RCC 7860 (cell line): ENCODE measurements at places on chromosomes 5 and 9.

GRCh38 chr5:117337064-117337749 is 762.6 kb upstream of the SEMA6A start:
- no peak for DNase-seq

DNA sequence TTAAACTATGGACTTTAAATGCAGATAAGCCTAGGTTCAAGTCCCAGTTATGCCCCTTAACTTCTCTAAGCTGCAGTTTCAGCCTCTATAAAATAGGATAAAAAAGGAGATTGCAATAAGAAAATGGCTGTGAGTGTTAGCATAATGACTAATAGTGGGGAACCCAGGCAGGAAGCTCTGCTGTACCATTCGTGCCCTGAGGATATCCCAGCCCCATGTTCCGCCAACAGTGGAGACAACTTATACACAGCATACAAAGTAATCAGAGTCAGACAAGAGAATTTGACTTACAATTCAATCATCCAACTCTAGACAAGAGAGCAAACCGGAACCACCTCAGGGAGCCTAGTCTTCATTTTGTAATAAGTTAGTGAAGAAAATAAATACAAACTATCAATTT is 141.5 kb upstream of the FSTL4 start:
- DNase-seq, result no peak

GRCh38 chr9:130501639-130502038 is 56.9 kb downstream of the ASS1 start:
- no peak for DNase-seq

DNA sequence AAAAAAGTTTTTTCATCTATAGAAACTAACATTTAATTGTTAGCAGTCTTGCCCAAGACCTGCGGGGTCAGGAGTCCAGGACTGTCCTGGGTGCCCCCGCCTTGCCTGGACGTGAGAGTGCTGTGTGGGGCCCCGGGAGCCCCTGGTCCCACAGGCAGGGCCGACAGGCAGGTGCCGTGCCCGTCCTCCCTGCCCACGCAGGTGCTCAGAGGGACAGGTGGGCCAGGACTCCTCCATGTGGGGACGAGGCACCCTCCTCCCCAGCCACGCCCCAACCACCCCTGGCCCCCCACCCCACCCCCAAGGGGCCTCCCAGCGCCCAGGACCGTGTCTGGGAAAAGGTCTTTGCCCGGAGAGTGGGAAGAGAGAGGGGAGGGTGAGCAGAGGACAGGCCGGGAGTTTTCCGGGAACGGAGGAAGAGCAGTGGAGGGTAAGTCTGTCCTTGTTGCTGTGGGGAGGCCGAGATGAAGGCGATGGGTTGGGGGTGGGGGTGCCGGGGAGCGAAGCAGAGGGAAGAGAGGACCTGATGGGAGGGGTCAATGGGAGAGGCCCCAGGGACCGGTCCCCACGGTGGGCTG is 2.7 kb upstream of the LCN12 start:
- no peak for DNase-seq

DNA sequence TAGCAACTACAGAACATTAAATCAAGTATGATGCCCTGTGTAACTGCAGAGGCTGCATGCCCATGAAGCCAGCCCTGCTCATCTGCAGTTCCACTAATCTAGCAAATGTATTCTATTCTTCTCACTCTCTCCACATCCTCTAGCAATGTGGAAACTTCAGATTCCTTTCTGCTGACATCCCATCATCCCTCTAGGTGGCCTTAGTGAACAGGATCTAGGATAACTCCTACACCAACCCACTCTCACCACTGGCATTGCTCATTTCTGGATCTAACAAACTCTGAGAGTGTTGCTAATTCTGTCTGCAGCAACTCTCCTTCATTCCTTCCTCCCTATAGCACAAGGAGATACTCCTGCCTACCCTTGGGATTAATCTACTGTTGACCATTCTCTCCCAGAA is 80.8 kb downstream of the FAM81B start:
- no peak for DNase-seq

GRCh38 chr5:59169081-59169767 is 586.3 kb downstream of the RAB3C start:
- DNase-seq, result no peak

DNA sequence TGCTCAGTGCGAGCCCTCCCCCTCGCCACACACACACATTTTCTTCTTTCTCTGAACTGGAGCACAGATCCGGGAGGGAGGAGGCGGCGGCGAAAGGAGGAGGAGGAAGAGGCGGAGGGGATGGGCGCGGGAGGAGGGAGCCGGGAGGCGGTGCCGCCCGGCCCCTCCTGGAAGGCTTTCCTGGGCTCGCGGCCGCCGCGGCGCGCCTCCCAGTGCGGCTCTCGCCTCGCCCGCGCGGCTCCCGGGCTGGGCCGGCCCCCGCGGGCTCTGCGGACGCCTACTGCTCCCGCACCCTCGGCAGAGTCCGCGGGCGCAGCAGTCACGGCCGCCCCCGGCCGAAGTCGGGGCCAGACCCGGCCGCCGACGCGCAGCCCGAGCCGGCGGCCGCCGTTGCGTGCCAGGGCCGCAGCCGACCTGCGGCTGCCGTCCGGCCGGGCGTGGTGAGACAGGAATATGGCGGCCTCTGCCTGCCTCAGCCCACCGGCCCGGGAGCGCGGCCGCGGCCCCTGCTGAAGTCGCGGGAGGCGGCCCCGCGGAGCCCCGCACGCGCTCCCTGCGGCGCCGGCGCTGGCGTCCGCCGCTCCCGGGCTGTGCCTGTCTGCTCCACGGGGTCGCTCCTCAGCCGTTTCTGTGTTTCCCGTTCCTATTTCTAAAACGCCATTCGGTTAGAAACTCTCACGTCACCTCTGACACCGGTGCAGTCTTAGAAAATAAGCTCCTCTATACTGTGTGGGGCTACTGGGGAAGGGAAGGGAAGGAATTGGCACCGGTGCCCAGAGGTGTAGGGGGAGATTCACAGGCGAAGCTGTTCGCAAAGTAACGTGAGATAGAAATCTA is 500 bp upstream of the GNAQ start:
- DNase-seq, result peak; percentile 91

DNA sequence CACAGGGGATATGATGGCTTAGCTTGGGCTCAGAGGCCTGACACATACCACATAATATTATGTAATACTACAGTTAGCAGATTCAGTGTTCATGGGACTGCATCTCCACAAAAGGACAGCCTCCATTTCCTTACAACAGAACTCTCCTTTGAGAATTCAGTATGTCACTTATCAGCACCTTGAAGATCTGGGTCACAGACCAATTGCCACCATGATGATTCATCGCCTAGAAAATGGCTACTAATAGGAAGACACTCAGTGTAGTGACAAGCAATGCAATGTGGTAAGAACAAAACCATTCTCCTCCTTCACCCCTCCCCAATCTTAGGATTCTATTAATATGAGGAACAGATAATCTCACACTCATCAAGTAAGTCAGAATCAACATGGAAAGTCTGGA is 38.7 kb upstream of the PRLR start:
- DNase-seq, result no peak

DNA sequence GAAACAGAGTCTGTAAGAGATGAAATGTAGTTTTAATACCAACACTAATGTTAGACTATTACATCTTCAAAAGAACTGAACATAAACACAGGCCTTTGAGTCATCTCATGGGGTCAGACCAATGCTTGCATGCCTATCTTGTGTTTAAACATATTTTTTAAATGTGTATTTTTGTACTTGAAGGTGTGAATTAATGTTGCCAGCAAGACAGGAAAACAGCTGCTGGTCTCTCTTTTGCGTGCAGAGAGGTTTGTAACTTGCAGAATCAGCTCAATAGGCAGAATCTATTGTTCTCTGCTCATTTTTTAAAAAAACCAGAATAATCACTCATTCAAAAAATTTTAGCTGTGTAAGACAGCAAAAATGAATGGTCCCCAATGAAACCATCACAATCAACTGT is 180.2 kb downstream of the ALDH1A1 start:
- no peak for DNase-seq

GRCh38 chr9:23306731-23307130 is 519.3 kb downstream of the ELAVL2 start:
- DNase-seq, result no peak

DNA sequence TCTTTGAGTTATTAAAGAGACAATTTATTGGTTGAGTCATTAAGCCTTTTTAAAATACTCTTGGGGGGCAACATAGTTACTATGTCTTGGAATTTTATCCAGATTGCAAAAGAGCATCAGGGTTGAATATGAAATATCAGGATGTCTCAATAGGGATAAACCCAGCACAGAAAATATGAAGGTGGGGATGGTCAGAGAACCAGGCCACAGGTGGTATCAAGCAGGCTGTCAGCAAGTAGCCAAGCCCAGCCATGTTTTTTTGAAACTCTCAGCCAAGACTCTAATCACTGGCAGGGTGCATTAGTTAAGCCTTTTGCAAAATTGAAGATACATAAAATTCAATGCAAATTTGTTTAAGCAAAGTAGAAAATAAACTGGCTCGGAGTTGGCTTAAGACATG is 468.9 kb downstream of the DTWD2 start:
- DNase-seq, result no peak

- DNase-seq, result no peak
Observed at GRCh38 chr5:161094411-161094810, 242.4 kb upstream of the ATP10B start.

- DNase-seq, result no peak
Observed at GRCh38 chr5:103703617-103704016, 141.0 kb upstream of the NUDT12 start.

- no peak for DNase-seq
Observed at GRCh38 chr5:8720506-8720905, 825.4 kb downstream of the SEMA5A start.

GRCh38 chr9:128006332-128006996 is 25.7 kb upstream of the EEIG1 start:
- DNase-seq, result no peak

- no peak for DNase-seq
Observed at GRCh38 chr9:91161465-91162300, 200.0 kb downstream of the AUH start.

GRCh38 chr9:92180002-92180400 is 64.8 kb upstream of the SPTLC1 start:
- DNase-seq, result no peak

DNA sequence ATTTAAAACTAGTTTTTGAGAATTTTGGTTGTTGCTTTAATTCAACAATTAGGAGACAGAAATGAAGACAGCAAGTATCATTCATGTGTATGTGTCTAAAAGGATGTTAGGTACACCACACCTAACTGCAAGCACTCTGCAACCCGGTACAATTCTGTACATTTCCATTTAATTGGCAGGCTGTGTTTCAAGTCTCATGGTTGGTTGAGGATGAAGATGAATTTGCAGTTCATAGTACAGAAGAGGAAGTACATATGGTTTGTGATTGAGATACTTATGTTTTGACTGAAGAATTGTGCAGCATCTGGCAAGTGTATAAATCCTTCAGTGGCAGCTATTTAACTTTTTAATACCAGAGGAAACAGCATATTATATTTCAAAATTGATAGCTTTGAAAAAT is 628.7 kb upstream of the ZNF608 start:
- DNase-seq, result no peak

DNA sequence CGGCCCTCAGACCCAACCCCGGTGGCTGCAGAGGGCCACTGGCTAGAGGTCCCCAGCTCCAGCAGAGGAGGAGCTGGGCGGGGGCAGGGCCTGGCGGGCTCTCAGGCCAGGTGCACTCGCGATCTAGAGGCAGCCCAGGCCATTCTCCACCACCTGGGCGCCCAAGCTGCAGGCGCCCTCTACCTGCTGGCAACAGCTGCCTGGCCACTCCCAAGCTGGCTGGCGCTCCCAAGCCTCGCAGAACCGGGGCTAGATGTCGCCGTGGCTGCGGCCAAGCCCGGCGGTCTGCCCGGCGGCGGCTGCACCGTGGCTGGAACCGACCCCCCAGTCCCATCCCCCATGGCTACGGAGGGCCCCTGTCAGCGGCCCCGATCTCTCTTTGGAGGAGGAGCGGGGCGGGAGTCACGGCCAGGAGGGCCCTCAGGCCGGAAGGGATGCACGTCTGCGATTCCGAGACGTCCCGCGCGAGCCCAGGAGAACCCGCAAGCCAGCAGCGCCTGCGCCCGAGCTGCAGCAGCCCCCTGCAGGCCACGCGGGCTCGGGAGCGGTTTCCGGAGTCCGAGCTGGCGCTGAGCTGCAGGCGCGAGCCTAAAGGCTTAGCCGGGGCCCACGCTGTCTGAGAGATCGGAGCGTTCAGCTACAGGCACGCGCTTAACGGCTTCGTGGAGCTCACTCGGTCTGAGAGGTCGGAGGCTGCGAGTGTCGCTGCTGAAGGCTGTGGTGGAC is 44.3 kb upstream of the BICD2 start:
- DNase-seq, result no peak

DNA sequence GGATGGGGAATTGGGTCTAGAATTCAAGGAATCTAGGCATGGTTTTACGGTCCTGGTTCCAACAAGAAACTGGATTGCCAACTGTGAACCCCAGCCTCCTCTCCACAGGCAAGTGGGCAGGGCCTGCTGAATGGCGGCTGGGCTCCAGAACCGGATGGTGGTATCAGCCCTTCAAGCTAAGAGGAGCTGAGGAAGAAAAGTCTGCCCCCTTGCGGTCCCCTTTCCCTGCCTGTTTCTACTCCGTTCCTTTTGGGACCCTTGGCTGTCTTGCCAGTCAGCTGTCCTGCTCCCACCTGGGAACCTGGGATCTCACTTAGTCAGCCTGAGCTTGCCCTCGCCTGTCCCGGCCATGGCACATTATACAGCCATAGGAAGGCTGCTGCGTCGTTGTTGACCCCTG is 234.4 kb upstream of the DAPK1 start:
- DNase-seq, result no peak

GRCh38 chr9:90078988-90079421 is 474.2 kb downstream of the GADD45G start:
- DNase-seq, result no peak

GRCh38 chr5:110463106-110463505 is 263.4 kb downstream of the TMEM232 start:
- DNase-seq, result no peak

DNA sequence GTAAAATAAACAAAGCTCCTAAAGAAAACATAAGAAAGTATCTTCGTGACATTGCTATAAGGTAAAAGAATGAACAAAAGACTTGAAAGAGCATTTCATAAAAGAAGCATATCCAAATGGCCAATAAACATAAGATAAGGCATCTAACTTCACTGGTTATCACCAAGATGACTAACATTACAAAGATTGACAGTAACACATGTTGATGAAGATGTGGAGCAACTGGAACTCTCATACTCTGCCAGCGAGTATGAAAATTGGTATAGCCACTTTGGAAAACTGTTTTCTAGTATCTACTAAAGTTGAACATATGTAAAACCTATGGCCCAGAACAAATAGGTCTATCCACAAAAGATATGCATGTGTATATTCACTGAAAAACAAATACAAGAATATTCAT is 150.5 kb downstream of the SNX18 start:
- no peak for DNase-seq

DNA sequence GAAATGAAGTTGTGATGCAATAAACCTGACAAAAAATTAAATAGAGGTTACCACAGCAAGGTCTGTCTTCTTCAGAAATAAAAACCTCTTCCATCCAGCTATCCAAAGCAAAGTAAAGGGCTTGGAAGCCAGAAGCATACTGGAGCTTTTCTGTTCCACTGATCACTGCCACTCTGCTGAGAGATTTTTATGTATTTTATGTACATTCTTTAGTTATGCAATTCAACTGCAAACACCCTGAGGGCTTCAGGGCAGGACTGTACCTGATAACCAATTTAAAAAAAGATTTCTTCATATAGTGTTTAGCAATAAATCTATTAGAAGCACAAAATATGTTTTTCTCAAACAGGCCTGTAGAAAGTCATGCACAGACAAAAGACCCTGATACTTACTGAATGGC is 326.9 kb upstream of the PUM3 start:
- no peak for DNase-seq
